Ammon's horn (tissue), 1 donor: ENCODE measurements at places on chromosomes 3 and 15.
A peak's percentile ranks its signal among the peaks of the same experiment; 100 is the strongest.

DNA sequence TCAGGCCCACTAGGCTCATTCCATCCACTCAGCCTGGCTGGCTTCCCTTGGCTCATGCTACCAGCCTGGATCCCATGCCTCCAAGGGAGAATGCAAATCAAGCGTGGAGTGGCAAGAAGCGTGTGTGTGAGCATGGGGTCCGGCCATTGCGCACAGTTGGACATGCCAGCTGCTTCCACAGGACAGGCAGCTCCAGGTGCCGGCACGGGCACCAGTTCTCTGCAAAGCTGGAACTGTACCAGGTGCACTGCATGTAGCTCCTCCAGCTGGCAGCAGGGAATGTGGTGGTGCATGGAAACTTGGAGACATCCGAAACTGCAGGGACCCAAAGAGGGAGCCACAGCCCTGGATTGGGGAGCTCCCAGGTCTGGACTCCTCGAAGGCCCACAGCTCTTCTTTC, 449.8 kb downstream of the EPHA6 start:
- no peak for DNase-seq

- peak; percentile 45 for DNase-seq
These were observed 427.5 kb downstream of the VGLL3 start for GRCh38 chr3:86563400-86563970.

DNA sequence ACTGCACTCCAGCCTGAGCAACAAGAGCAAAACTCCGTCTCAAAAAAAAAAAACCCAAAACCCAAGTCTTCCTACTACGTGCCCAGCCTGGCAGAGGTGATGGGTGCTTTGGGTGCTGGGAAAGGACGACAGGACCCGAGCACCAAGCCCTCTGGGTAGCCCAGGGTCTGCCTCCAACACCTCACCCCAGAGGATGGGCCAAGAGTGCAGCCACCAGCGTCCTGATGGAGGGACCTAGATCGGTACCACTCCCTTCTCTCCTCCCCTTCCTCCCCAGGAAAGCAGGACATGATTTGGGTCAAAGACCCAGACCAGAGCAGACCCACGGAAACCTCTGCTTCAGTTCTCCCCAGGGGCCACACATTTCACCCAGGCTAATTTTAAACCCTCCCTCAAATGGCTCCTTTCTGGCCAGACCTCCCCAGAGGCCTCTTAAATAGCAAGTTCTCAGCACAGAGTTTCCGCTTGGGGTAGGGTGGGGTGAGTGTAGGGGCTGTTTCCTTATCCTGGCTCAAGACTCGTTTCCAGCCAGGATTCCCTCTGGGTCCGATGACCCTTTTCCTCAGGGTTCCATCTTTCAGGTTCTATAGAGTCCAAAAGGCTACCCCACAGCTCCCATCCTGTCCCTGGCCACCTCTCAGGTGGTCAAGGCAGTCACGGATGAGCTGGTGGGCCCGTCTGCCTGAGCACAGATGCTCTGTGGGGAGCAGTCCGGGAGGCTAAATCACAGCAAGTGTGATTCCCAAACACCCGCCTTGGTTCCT, 20.5 kb downstream of the RBPMS2 start:
- no peak for DNase-seq

DNA sequence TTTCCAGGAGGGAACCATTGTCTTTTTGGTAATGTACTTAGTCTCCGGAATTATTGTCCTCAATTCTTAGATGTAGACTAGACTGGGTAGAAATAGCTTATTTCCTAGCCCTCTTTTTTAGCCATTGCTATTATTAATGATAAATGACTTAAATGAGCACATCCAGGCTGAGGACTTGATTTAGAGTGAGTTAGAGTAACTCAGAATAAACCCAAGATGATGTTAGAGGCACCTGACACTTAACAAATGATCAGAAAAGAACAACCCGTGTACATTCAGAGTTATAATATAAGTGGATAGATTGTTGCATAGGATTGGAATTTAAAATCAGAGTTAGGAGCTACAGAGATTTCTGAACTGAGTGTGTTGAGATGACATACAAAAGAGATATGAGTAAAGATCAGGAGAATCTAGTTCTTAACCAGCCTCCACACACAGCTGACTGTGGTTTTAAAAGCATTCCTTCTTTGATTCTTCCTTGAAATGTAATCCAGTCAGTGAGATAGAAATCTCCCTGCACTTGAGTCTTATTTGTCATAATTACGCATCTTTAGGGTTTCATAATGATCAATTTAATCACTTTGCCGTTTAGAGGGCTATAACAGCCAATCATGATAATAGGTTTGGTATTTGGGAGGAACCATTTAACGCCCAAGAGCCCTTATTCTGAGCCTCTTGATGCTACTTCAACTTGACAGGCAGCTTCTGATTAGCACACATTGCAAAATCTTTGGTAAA, 366.5 kb downstream of the GAP43 start:
- no peak for DNase-seq

- no peak for DNase-seq
These were observed 34.2 kb downstream of the GABRA5 start for GRCh38 chr15:26901041-26901440.

DNA sequence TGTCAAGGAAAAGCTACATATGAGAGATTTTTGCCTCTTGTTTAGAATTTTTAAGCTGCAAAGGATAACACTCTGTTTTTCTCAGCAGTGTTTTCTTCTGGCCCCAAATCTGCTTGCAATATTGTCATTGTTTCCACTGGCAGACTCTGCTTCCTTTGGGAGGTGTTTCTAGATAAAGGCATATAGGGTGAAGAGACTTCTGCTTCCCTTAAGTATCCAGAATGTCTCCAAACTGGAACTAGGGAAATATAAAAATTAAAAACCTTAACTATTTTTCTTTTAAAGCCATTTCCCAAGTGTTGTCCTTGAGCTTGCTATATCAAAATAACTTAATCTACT, 225.8 kb downstream of the CGGBP1 start:
- DNase-seq: no peak

DNA sequence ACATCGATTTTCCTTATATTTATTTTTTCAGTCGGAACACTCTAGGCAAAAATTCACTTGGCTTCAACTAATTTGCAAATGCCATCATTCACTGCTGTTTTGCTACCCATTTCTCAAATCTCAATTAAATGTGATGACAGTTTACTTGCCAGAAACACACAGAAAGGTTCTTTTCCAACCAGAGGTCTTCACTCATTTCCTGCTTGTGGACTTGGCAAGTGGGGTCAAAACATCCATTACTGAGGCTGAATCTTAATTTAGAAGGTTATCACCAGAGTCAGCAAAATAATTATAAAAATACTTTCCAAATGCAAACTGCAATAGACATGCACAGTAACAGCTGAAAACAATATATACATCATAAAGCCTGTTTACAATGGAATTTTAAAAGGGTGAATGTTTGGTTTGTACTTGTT, 625.4 kb upstream of the TBL1XR1 start:
- no peak for DNase-seq

DNA sequence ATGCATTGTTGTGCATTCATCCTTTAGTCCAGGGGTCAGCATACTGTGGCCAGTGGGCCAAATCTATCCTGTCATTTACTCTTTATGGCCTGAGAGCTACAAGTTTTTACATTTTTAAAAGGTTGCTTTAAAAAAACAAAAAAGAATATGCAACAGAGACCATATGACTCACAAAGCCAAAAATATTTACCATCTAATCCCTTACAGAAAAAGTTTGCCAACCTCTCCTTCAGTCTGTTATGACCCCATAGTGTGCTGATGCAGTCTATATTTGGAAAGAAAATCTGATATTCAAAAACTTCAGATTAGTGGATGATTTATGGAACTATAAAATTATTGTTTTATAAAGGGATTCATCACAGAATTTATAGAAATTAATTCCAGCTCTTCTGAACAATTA, 237.5 kb upstream of the IL12A start:
- no peak for DNase-seq

- DNase-seq: no peak
These were observed 302.4 kb upstream of the WNT5A start for GRCh38 chr3:55789516-55789915.

DNA sequence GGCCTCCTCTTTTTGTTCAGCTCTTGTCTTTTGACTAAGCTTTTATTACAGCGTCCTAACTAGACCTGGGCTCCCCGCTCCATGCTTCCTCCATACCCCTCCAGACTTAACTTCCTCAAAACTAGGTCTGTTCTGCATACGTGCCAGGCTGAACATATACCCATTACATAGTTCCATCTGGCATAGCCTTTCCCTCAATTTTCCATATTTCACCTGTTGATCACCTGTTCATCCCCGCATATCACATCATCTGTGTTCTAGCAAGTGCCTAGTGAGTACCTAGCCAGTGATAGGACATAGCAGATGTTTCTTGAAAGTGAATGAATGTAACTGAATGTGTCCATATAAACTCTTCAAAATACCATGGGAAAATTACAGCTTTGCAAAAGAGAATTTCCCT, 36.0 kb downstream of the PARP14 start:
- no peak for DNase-seq

- DNase-seq: no peak
These were observed 229.9 kb upstream of the GADL1 start for GRCh38 chr3:31124373-31124772.

DNA sequence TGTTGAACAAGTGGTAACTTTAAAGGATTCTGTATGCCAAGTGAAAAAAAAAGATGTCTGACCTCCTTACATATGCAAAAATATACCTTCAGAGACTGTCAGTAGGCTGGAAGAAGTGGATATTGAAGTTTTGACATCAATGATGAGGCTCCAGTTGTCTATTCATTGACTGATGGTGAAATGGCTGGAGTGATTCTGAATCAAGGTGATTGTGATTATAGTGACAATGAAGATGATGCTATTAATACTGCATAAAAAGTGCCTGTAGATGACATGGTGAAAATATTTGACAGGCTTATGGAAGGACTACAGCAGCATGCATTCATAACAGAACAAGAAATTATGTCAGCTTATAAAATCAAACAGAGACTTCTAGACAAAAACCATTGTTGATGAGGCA, 4.1 kb downstream of the CCR8 start:
- no peak for DNase-seq

DNA sequence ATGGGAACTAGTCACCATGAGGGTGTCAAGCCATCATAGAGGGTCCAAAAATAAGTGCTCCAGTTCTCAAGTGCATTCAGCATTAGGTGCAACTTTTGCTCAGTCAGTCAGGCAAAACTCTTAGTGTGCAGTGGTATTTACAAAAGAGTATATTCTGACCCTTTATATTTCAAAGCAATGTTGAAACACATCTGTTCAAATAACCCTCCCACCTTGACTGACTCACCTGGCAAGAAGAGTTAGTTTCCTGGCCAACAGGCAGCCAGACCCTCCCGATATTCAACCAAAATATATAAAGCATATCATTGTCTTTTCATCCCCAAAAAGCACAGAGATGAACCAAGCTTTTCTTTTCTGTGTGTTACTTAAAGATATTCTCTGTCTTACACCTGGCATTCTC, 7.6 kb upstream of the COL8A1 start:
- no peak for DNase-seq

DNA sequence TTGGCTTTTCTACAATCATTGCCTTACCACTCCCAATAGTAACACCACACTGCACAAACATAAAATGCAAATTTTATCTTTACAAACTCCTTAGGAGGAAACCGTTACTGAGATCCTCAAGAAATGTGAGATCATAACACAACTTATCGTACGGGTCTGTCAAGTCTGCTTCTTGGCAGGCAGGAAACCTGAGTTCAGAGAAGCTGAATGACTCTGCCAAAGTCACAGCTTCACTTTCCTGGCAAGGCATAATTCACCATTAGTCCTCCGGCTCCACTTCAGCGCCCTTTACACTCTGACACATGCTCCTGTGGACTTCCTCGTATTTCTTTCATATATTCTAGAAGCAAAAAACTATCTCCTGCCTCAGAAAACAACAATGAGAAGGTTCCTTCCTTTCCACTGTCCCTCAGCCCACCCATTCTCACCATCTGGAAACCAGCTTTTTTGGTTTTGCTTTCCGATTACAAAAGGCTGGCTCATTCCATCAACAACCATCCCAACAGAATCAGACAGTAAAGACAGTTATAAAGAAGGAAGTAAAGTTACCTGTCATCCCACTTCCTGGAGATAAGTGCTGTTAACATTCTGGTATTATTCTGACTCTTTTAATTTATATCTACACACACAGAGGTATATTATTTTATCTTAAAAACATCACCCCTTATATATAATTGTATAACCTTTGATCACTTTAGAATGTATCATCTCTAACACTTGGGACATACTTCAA, 223.4 kb downstream of the STT3B start:
- DNase-seq: no peak

DNA sequence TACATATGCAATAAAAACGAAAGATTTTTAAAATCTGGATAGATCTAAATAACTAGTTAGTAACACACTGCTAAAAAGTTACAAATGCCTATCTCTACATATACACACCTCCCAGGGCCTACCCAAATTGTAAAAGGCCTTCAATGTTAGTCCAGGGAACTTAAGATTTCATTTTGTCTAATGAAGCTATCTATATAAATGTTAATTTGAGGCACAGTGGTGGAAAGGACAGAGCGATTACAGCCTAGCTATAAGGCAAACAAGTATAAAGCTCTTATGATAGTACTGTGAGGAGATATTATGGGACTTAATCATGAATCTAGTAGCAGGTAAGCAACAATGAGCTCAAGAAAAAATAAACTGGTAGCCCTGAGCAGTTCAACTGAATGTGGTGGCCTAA, 101.7 kb downstream of the STAG1 start:
- DNase-seq: no peak

- DNase-seq: no peak
These were observed 935.0 kb downstream of the ROBO1 start for GRCh38 chr3:78832785-78833204.

- DNase-seq: peak; percentile 93
These were observed 748.5 kb downstream of the ROBO1 start for GRCh38 chr3:79019137-79019923.

DNA sequence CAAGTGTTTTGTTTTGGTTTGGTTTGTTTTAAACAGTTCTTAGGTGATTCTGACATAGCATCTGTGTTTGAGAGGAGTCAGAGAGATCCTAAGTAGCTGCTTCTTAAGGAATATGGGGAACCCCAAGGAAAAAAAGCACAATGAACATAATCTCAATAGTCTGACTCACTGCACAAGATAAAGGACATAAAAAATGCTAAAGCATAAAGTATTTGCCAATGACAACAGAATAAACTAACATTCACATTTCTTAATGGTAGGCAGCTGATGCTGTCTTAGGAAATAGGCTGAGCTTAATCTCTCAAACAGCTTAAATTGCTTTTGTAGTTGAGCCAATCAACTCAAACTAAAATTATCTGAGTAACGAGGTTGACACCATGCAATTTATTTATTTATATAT, 2.9 kb downstream of the NCEH1 start:
- no peak for DNase-seq

- no peak for DNase-seq
These were observed 17.4 kb downstream of the PLSCR4 start for GRCh38 chr3:146233487-146233886.
